Left ventricle myocardium inferior (tissue), 1 donor: ENCODE measurements at places on chromosomes 2 and 18. TPM values are rescaled to one million over a fixed set of nuclear protein-coding genes. Genes with fewer than 3 reads are reported as not detected.
A peak's percentile ranks its signal among the peaks of the same experiment; 100 is the strongest.

GRCh38 chr2:226647621-226648518 is 151.8 kb downstream of the IRS1 start:
- H3K27ac ChIP-seq: no peak overlapping the region
- DNase-seq: no peak
- no peaks in the 10 kb centered on the region for H3K36me3 ChIP-seq

GRCh38 chr2:181466661-181467576 is 9.7 kb downstream of the ITGA4 start:
- DNase-seq: peak; percentile 59
- no peak overlapping the region for H3K27ac ChIP-seq
- no peak overlapping the region for H3K4me3 ChIP-seq
- peaks cover 3% of the 10 kb centered on the region for H3K4me1 ChIP-seq
- H3K27me3 ChIP-seq: no peaks in the 10 kb centered on the region
- no peaks in the 10 kb centered on the region for H3K36me3 ChIP-seq

- no peaks in the 10 kb centered on the region for H3K27me3 ChIP-seq
- no peaks in the 10 kb centered on the region for H3K36me3 ChIP-seq
- H3K27ac ChIP-seq: peak overlapping the region; percentile 73
- DNase-seq: no peak
These were observed 302.1 kb downstream of the HRH4 start for GRCh38 chr18:24762511-24762910.

Gene GALR1
- total RNA-seq: 0.05 TPM

Gene CCDC141
- 208 TPM for total RNA-seq

Gene GULP1
- total RNA-seq: 5.7 TPM

Gene ZNF385B
- 0.14 TPM for total RNA-seq
